Hematopoietic multipotent progenitor cell (in vitro differentiated cells): ENCODE measurements at places on chromosomes 16 and 17.

DNA sequence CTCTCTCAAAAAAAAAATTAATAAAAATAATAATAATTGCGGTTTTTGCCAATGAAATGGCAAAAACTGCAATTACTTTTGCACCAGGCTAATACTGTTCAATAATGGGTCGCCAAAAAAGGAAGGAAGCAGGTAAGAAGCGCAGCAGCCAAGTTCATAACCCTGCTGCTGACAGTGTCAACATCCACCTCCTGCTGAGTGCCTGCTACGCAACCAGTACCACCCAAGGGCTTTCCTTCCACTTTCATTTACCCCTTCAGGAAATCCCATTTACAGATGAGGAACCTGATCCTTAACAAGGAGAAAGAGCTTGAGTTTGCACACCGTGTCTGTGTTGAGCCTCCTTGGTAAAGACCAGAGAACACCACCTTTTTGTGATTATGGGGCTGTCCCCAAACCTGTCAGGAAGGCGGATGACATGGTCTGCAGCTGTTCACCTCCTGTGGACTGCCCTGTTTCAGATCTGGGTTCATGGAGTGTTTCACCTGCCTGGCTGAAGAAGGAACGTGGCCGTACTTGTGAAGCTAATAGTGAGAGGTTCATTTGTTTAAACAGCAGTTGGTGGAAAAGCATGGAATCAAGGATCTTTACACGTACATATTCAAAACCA is 378.0 kb downstream of the SLC39A11 start:
- no peak for DNase-seq

GRCh38 chr17:45132320-45132571 is at the start of gene PLCD3:
Gene PLCD3, minus strand, starts transcription at chr17:45132515. Its CDS starts 105 bp downstream, at chr17:45132410.
- DNase-seq, result no peak

- DNase-seq, result no peak
Measured at GRCh38 chr16:57887711-57888110, 83.2 kb downstream of the CNGB1 start.

DNA sequence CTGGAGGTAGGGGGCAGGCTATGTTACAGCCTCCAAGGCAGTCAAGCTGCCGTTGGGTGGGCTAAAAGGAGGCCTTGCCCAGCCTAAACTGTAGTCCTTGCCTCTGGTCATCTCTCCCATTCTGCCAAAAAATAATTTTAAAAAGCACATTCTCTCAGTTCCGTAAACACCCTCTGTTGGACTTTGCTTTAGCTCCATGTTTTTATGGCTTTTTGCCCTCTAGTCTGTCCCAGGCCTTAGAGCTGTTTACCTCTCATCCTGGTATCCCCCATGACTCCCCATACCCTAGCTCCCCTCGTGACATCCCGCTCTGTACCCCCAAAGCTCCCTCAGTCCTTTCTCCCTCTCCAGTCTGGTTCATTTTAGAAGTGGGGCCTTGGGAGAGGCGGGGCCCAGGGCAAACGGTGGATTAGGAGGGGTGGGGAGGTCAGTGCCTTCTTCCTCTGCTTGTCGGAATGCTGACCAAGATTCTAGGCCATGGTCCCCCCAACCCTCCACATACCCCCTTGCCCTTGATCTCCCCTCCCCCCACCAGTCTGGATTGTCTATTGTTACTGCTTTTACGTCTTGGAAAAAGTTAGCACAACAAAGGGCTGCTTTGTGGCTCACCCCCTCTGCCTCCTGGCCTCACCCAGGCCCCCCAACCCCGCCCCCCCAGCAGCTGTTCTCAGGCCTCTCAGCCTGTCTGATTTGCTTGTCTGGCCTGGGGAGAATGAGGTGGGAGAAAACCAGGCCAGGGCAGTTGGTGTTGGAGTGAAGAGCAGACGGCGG is 18.4 kb downstream of the GJD3 start:
- no peak for DNase-seq

DNA sequence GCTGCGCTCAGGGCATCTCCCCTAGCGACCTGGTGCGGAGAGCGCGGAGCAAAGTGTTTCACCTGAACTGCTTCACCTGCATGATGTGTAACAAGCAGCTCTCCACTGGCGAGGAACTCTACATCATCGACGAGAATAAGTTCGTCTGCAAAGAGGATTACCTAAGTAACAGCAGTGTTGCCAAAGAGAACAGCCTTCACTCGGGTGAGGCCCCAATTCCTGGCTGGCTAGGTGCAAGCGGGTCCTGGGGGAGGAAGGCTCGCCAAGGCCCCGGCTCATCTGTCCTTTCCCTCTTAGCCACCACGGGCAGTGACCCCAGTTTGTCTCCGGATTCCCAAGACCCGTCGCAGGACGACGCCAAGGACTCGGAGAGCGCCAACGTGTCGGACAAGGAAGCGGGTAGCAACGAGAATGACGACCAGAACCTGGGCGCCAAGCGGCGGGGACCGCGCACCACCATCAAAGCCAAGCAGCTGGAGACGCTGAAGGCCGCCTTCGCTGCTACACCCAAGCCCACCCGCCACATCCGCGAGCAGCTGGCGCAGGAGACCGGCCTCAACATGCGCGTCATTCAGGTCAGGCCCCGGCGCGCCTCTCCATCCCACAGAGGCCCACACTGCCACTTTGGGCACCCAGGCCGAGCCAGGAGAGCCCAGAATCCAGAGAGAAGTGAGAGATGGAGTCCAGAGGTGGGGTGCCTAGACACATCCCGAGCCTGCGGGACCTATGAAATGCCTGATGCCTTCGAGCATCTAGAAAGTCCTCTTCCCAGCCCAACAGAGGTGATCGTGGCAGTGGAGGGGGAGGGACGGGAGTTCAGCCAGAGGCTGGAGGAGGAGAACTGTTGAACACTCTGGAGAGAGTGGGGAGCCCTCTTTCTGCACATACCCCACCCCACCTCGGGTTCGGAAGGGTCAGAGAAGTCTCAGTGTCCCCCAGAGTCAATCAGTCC is 3.3 kb downstream of the LHX1 start:
- no peak for DNase-seq

DNA sequence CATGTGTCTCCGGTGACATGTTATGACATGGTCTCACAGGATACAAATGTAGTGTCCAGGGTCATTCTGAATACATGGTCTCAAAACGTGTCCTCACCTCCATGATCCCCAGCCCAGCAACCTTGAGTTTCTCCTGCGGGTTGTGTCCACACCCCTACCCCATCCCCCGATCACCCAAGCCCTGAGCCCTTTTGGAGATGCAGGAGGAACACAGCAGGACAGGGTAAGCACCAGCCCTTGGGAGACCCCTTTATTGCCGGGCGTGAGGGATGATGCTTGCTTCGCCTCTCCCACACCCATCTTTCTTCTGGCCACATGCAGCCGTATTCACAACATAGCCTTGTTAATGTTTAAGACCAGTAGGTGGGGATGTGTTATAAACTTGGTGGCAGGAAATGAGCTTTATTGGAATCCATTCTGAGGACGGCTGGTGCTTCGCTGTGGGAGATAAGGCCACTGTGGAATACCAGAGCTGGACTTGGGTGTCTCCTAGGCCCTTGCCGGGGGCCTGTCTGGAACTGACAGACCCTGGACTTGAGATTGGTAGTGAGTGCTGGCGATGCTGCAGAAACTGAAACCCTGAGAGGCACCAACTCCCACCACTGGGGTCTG is 5.5 kb downstream of the TMEM132E start:
- DNase-seq, result no peak

DNA sequence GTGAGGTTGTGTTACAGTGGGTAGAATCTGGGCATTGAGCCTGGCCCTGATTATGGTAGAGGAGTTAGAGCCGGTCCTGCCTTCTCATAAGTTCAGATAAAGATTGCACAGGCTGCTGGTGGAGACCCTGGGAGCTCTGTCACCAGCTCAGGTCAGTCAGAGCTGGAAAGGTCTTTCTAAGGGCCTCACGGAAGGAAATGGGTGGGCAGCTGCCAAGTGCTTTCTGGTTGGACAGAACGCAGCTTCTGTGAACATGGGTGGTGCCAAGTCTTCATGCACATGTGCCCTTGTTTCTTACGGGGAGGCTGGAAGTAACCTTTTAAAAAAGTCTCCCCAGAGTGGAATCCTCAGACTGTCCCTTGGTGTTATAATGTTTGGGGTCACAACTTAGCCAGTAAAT is 14.9 kb downstream of the ALKBH5 start:
- no peak for DNase-seq

GRCh38 chr17:72539981-72540897 is 419.4 kb downstream of the SOX9 start:
- no peak for DNase-seq

- no peak for DNase-seq
Measured at GRCh38 chr16:1818204-1818872, 8.3 kb downstream of the HAGH start.

GRCh38 chr16:70678898-70679670 is 6.8 kb downstream of the MTSS2 start:
- DNase-seq, result no peak

- DNase-seq, result no peak
Measured at GRCh38 chr16:24525970-24526559, 13.3 kb upstream of the RBBP6 start.

- no peak for DNase-seq
Measured at GRCh38 chr17:33396818-33397217, 103.7 kb upstream of the ASIC2 start.

DNA sequence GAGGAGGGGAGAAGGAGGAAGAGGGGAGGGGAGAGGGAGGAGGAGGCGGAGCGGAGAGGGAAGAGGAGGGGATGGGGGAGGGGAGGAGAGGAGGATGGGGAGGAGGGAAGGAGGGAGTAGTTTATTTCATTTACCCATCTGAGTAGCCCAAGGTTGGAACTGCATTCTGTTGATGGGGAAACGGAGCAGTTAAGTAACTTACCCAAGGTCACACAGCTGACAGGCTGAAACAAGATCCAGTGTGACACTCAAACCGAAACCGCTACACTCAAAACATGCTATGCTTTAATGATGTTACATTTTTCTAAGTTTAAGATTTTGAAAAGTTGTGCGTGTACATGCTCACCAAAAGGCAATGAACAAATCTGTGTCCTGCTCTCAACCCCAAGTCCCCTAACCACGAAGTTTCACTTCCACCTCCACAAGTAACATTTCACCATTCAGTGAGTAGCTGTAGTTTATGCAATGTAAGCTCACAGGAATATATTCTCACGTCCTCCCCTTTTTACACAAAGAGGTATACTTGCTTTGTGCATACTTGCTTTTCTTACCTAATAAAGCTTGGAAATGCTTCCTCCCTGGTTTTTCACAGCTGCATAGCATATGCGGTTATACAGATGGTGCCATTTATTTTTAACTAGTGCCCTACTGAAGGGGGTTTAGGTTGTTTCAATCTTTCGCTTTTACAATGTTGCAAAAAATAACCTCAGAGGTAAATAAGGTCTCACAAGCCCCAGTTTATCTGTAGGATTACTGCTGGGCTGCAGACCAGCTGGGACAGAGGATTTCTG is 275.3 kb downstream of the PARN start:
- peak; percentile 18 for DNase-seq

GRCh38 chr16:85573045-85573695 is 40.0 kb upstream of the GSE1 start:
- DNase-seq, result no peak

DNA sequence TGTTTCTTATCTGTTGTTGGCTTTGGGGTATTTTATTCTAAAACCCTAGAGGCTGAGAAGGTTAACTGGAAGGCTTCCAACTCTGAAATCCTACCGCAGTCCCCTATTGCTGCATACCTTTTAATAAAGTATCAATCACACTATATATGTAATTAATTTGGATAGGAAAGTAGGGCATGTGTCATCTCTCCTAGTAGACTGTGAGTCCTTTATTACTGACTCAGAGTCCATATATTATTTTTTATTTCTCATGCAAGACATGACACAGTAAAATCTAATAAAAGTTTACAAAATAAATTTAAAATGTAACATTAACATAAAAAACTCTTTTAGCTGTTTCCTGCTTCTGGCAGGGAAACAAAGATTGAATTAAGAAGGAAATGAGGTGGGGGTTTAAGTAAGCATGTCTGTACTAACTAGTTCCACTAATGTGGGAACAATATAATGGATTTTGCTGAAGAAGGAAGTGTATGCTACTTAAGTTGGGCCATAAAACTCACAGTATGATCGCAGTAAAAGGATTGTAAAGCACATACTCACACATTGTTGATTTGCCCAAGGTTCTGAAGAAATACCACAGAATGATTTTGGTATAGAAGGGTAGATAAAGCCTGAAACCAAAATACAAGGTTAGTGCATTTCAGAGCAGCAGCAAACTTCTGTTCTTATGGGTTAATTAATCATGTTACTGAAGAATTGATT is 97.6 kb upstream of the HLF start:
- DNase-seq, result no peak

- no peak for DNase-seq
Measured at GRCh38 chr16:30457743-30458560, 12.3 kb upstream of the SEPHS2 start.

GRCh38 chr17:49000943-49001342 is 3.8 kb downstream of the IGF2BP1 start:
- DNase-seq, result no peak

DNA sequence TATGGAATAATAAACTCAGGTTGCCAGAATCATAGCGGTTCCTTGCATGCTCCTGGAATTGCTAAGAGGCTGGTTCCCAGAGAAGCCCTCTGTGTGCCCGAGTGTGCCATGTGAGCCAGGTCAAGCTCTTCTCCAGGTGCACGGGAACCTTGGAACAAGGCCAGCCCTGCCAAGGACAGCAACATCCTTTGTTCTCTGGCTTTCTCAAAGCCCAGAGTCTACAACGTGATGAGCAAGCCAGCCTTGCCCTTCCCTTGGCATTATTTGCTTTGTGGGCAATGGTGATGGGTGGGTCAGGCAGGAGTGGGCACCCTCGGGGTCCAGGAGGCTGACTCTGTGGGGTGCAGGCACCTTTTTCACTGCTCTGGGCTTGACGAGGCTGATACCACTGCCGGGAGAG is 14.2 kb upstream of the SEC14L1 start:
- no peak for DNase-seq

DNA sequence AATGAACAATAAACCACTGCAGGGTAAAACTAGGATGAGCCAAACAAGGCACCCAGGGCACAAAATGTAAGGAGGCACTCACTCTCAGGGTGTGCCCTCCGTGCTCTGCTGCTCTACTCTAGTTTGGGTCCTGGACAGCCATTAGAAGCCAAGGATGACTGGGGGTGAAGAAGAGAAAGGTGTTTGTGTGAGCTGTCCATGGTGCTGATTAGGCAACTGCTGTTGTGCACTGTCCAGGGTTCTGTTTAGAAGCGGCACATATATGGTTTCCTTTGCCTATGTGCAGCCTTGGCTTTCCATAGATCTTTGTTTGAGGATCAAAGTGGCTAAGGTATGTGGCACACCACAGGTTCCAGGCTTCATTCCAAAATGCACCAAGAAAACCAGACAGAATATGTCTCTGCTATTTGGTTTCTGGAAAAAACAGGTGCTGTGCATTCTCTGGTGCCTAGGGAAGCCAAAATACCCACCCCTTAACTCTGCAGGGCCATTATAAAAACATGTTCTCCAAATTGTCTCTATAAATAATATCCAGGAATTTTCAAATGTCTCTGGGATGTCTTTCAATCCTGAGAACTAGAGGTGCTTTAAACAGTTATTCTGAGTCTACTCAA is 123.5 kb downstream of the CBLN1 start:
- DNase-seq, result peak; percentile 49

DNA sequence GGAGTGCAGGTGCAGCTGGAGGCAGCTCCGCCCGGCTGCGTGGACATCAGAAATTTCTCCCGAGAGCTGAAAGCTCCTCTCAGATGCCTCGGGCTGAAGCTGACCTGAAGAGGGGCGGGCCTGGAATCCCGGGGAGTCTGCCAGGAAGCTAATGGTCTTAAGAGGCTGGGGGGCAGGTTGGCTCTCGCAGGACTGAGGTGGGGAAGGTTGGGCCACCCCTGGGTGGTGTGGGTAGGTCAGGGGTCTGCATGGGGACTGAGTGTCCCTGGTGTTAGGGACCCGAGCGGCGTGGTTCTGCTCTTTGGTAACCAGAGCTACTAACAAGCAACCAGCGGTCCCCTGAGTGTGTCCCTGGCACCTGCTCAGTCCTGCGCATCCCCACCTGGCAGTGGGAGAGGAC is 3.5 kb downstream of the CHMP6 start:
- DNase-seq, result no peak
